Activated naive CD4-positive, alpha-beta T cell treated with anti-CD3 and anti-CD28 coated beads for 36 hours (primary cell): ENCODE measurements at places on chromosomes 12 and 14. TPM values are rescaled to one million over a fixed set of nuclear protein-coding genes. Genes with fewer than 3 reads are reported as not detected.

DNA sequence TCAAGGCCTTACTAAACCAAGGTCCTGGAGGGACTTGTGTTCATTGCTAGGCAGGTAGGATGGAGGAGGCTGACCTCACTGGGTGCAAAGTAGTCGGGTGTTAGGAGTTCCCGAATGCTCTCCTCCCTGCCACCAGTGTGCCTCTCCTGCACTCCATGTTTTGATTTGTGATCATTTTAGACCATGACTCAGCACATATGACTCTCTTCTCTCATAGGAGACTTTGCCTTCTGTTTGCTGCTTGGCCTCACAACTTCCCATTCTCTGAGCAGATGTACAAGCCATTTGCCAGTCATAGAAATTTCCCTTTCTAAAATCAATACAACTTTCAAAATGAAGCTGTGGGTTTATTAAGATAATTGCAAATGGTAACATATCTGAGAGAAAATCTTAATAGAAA lies 46.6 kb upstream of the LRIG3 start:
- DNase-seq, result no peak

The LIN7A gene
- not detected for total RNA-seq

The WSCD2 gene
- total RNA-seq, result not detected

- no peak for DNase-seq
These were observed 5.6 kb downstream of the KRR1 start for GRCh38 chr12:75505706-75506312.

DNA sequence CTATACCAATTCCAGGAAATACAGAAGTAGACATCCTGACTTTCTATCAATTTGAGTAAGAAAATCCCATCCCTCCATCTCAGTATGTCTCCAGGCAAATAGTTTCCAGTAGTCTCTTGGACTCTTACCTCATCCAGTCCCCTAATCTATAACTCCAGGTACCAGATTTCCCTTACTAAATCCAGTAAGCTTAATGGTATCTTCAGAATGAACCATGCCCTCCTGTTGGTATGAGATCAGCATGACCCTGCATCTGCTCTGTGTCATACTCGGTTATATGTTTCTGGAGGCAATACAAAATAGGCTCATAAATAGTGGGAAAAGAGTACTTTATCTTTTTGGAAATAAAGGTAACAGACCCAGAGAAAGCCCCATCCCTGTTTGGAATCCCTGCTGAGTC lies 18.4 kb downstream of the PIGH start:
- DNase-seq, result no peak

- DNase-seq, result no peak
These were observed 216.5 kb downstream of the PHLDA1 start for GRCh38 chr12:75814851-75815754.

DNA sequence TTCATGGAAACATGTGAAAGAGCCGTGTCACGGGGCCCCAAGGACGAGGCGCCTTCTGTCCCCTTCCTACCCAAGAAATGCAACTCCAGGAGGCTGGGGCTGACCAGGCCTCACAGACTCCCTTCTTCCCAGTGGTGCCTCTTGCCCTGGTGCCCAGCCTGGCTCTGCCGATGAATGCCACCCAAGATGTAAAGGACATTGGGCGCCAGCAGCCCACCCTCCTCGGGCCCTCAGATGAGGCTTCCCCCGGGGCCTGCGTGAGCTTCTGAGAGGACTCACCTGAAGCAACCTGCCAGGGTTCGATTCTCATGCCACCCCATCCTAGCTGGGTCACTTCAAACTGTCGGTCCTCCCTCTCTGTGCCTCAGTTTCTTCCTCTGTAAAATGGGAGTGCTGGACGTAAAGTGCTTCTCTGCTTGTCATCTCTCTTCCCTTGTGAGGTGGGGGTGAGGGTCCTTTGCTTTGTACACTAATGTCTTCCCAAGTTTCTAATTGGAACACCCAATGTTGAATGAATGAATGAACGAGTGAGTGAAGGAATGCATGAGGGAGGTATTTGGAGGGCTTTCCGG lies 10.8 kb downstream of the FAM222A start:
- DNase-seq, result no peak

GRCh38 chr14:20798318-20798717 lies 4.3 kb downstream of the RNASE1 start:
- DNase-seq, result no peak

DNA sequence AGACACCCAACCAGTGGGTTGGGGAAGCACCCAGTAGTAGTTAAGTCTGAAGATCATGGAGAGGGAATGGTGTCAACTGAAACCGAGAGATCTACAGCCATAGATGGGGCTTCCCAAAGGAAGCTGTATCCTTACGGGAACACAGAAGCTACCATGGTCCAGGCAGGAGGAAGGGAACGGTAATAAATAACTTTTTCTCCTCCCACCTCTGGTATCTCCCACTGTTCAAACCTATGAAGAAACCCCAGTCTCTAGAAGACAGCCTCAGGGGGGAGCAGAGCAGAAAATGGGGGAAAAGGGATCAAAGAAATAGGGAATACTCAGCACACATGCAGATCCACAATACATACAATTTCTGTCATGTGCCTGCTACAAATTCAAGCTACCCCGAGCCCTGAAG lies 33.4 kb downstream of the ZNF605 start:
- DNase-seq, result no peak

The SERPINA9 gene
- not detected for total RNA-seq

- DNase-seq, result no peak
These were observed 79.9 kb downstream of the TAOK3 start for GRCh38 chr12:118292836-118293235.

The LMO3 gene
- total RNA-seq, result not detected

DNA sequence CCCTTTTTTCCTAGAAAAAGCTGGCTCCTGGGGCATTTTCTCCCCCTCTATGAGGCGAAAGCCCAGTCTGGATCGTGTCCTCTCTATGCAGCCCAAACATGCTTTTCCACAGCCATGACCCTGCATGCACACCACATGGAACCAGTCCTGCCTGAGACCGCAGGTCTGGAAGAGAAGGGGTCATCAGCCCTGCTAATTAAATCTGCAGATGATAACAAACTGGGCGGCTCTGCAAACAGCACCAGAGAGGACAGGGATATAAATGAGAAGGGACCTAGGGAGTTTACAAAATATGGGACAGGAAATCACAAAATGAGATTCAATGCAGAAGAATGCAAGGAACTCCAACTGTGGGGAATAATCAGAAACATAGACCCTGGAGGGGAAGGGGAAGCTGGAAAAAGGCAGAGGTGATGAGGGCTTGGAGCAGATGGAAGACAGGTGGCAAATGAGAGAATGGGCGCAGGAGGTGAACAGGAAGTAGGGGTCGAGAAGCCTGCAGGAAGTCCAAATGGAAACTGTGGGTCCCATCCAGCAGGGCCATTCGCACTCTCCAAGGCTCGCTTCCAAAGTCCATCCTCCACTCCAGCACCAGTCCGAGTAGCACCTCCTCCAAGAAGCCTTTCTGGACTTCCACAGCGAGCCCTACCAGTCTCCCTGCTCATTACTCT lies 76.3 kb downstream of the ANO2 start:
- no peak for DNase-seq

- DNase-seq, result no peak
These were observed 143.0 kb downstream of the AKAP6 start for GRCh38 chr14:32472076-32472475.

- no peak for DNase-seq
These were observed 291.7 kb upstream of the FAR2 start for GRCh38 chr12:28857369-28857768.

DNA sequence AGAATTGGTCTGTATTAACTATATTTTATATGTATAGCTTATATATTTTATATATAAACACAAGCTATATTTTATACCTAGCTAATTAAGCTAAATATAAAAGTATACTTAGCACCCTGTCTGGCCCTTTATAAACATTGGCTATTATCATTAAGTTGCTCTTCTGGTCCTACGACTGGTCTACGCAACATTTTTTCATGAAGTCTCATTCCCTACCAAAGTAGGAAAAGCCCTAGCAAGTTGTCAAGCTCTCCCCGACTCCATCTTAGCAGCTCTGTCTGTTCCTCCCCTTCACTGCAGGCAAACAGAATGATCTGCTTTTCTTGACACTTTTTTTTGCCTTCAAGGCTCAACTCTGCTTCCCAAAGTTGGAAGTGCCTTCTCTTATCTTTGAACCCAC lies 36.7 kb upstream of the ELK3 start:
- no peak for DNase-seq

GRCh38 chr12:115404761-115405470 lies 720.9 kb upstream of the TBX3 start:
- no peak for DNase-seq

DNA sequence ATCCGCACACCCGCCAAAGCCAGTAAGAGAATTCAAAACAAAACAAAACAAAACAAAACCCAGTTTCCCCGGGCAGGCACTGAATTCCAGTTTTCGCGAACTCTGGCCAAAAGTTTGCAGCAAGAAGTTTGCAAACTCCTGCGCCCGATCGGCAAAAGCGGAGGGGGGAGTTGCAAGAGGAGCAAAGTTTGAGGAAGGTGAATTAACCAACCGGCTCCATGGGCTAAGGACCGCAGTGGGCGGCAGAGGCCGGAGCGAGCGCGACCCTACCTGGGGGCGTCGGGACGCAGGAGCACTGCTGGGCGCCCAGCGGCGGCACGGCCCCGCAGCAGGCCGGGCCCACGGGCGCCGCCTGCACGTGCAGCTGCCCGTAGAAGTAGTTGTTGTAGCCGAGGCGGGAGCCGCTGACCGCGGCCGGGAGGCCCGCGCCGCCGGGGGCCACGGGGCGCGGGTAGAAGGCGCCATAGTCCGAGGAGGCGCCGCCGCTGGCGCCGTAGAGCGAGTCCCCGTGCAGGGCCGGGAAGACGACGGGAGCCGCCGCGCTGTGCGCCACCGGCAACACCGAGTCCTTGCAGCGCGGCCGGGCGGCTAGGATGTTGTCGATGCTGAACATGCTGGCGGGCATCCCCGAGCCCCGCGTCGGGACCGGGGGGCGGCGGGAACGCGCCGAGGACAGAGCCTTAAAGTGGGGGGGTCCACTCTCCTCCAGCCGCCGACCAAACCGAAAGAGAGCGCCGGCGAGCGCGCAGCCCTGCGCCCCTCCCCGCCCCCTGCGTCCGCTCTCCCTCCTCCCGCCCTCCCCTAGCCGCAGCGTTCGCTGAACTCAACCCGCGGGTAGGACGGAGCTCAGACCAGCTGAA lies at the start of gene GSC:
Gene GSC (minus strand): TSS at position 723 of the 860 bp plus-strand sequence. CDS start 98 bp downstream, at position 625.
- DNase-seq, result peak; percentile 24

The HEBP1 gene
- total RNA-seq, result 28.7 TPM

DNA sequence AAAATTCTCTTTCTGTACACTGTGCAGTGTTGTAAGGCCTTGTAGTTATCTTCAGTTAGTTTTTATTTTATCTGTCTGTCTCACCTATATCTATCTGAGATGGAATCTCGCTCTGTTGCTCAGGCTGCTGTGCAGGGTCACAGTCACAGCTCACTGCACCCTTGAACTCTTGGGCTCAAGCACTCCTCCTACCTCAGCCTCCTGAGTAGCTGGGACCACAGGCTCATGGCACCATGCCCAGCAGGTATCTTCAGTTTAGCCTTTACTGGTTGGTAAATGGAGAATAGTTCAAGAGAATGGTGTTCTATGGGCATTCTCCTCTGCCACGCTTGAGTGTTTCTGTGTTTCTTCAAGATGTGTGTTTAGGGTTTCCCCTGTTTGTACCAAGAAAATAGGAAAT lies 13.6 kb downstream of the TULP3 start:
- DNase-seq, result no peak

DNA sequence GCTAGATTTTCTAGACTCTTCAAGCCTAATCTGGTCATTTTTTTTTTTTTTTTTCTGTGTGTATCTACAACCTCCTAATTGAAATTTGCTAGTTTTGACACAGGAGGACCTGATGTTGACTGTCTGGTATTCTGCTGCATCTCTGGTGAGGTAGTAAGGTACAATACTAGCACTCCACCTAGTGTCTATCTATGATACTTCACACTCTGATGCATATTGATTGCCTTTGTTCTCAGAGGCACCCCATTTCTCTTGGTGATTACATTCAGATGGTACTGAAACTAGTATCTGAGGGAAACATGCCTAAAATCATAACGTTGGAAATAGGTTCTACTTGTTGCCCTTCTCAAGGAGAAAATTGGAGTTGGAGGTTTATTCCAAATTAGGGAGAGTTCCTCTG lies 930.5 kb upstream of the NOVA1 start:
- DNase-seq, result no peak

DNA sequence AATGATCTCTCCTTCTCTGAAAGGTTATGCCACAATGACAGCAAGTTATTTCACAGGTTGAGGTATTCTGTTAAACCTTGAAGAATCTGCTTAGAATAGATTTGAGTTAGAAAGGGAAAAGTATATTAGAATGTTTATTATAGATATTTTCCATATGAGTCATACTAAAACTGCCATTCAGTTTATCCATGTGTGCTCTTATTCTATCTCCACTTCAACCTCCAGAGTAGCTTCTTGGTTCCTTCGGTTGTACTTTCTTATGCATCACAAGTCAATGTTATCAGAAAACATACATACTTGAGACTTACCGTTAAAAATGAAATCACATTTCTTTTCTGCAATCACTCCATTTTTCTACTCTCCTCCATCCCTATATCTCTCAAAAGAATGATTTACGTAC lies 197.7 kb downstream of the BCAT1 start:
- no peak for DNase-seq

DNA sequence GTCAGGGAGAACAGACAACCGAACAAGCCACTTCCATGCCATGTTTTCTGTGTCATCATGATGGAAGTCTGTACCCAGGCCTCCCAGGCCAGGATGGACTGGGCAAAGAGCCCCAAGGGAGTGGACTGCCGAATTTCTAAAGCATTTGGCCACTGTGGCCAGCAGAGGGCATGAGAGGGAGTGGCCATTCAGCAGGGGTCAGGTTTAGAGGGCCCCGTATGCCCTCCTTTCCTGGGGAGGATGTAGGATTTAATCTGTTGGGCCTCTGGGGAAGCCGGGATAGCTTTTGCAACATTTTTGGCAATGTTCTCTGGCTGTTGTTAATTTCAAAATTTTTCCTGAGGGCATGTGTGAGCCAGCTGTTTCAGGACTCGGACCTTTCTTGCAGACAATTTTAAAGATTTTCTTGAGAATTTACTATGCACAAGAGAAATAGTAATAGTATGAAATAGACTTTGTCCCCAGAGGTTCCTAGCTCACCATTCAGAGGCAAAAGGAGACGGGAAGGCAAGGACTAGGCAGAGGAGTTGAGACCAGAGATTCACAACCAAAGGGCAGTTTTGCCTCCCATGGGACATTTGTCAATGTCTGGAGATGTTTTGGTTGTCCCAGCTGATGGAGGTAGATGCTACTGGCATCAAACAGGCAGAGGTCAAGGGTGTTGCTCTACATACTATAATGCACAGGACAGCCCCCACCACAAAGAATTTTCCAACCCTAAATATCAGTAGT lies 18.0 kb downstream of the ACACB start:
- no peak for DNase-seq

The B4GALNT1 gene
- 1.8 TPM for total RNA-seq

The NIN gene
- 57.9 TPM for total RNA-seq

The TIMM9 gene
- 64.4 TPM for total RNA-seq

DNA sequence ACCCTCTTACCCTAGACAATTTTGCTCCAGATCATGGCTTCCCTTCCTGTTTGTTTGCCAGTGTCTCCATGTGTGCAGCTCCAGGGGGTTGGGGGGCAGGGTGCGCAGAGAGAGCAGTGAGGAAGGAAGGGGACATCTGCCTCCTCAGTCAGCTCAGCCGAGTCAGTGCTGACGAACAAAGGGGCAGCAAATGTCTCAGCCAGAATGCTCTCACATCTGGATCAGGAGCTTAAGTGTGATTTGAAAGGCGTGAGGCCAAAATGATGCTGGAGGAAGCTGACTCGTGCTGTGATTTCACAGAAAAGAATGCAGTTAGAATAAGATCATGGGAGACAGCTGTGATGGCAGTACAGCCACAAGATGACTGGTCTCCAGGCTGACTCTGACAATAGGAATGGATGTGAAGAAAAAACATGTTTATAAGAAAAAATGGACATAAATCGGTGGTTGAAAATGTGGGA lies 27.1 kb upstream of the CDK17 start:
- DNase-seq, result peak; percentile 81
